Stimulated activated CD4-positive, alpha-beta T cell treated with anti-CD3 and anti-CD28 coated beads, TNF-alpha, amount 100 ng/mL, for 48 hours (primary cell): ENCODE measurements at places on chromosomes 1 and 21.

DNA sequence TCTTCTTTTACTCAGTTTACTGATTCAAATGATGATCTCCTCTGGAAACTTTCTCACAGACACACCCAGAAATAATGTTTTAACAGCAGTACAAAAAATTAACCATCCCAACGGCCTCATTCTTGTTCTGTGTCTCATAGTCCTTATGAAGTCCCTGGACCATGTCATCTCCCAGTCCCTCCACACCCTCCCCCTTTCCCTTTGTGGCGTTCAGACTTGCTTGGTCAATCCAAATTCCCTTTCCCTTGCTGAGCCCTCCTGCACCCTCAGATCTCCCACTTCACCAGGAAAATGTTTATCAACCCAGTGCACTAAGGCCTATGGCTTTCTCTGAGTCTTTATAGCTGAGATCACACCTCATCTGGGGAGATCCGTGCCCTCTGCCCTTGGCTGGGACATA is 85.9 kb downstream of the CENPF start:
- DNase-seq = no peak

DNA sequence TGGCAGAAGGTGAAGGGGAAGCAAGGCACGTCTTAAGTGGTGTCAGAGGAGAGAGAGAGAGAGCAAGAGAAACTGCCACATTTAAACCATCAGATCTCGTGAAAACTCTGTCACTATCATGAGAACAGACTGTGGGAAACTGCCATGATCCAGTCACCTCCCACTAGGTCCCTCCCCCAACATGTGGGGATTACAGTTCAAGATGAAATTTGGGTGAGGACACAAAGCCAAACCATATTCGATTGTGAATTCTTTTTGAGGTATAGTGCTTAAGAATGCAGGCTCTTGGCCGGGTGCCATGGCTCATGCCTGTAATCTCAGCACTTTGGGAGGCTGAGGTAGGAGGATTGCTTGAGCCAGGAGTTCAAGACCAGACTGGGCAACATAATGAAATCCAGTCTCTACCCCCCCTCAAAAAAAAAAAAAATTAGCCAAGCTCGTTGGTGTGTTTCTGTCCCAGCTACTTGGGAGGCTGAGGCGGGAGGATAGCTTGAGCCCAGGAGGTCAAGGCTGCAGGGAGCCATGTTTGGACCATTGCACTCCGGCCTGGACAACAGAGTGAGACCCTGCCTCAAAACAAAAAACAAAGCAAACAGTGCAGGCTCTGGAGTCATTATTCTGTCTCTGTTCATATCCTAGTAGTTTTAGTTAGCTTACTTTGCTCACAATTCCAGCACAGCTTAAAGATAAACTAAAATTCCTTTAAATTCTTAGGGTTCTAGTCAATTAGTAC is 6.0 kb downstream of the ZCCHC17 start:
- DNase-seq = no peak

DNA sequence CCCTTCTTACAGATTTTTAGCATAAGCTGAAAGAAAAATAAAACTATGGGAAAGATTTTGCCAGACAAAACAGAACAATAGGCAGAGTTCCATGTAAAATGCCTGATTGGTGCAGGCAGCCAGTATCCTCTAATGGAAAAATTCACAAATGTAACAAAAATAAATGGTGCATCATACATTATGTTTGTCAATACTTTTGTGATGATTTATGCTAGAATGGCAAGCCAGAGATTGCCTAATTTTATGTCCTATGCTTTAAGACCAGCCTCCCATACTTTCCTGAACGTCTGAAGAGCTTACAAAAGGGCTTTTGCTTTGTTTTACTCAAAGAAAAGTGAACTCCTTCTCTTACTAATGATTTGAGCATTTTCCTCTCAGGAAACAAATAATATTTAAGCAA is 81.5 kb upstream of the KCNJ15 start:
- no peak for DNase-seq

DNA sequence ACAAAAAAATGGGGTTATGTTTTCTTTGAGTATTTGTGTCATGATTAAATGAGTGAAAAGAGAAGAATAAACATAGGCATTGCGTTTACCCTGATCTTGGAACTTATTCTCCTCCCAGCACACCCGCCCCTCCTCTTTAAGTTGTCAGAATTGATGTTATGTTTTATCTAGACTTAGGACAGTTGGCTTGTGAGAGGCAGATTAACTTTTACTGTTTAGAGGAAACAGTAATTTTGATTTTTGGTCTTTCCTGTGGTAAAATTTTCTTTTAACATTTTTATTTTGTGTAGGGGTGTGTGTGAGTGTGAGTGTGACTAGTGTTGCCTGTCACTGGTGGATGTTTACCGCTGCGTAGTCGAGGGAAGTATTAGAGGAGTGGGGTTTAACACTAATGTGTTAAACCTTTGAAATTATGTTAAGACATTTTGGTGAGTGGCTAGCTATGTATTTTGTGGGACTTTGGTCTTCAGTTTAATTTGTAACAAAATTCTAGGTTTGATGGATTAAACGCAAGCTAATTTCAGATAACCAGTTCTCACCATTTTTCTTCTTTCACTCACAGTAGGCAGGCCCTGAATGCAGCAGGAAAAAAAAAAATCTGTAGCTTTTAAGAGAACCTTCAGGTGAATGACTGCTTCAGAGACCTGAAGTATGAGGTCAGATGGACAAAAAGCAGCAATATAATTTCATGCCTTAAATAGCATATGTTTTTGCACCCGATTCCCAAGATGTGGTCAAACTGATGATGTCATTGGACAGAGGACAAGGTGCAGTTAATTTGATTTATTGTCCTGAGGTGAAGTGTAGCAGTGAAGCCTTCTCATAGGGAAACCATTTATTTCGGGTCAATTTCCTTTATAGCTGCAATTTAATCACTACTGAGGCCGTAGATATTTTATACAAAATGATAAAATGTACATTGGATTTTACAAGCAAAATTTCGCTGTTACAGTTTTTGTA is 2.7 kb downstream of the POU2F1 start:
- no peak for DNase-seq

- no peak for DNase-seq
These were observed 75.2 kb upstream of the NEK2 start for GRCh38 chr1:211750599-211750998.

GRCh38 chr1:182786223-182786994 is 3.2 kb upstream of the NPL start:
- peak; percentile 22 for DNase-seq

DNA sequence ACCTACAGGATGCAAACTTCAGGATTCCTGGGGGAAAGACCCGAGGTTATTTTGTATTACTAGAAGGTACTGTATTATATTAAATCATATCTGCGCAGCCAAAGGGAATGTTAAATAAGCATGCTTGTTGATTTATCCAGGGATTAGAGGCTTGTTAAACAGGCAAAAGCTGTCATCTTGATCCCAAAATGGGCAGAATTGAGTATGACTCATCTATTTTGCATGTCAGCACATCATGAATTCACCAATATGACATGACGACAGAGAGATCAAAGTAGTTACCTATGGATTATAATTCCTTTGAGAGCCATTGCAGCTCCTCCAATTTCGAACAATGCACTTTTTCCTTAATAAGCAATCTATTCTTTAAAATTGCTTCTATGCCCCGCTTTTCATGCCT is 66.1 kb downstream of the TBX15 start:
- DNase-seq = no peak

DNA sequence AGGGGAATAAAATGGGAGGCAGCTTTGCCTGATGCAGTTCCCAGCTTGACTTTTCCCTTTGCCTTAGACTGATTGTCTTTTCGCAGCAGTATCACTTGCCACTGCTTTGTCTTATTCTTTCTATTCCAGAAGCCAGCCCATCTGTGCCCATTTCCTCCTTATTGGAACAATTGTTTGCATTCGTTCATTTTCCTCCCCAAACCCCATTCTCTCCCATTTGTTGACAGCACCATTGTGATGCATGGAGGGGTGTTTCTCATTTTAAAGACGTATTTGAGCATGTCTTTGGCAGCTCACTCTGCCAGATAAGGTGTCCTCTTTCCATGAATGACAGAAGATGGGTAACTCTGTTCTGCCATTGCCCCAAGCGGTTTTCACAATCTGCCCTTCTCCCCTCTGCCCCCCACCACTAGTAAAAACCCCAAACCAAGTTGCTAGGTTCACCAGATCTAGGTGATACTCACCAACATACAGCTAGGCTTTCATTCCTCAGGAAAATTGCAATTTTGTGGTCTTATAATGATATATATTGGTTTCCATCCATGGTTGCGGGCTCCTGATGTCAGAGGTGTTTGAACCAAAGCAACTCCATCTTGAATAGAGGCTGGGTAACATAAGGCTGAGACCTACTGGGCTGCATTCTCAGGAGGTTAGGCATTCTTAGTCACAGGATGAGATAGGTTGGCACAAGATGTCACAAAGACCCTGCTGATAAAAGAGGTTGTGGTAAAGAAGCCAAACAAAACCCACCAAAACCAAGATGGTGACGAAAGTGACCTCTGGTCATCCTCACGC is 30.8 kb downstream of the SERBP1 start:
- DNase-seq = no peak

- no peak for DNase-seq
These were observed 9.9 kb downstream of the TOR3A start for GRCh38 chr1:179091691-179092165.

DNA sequence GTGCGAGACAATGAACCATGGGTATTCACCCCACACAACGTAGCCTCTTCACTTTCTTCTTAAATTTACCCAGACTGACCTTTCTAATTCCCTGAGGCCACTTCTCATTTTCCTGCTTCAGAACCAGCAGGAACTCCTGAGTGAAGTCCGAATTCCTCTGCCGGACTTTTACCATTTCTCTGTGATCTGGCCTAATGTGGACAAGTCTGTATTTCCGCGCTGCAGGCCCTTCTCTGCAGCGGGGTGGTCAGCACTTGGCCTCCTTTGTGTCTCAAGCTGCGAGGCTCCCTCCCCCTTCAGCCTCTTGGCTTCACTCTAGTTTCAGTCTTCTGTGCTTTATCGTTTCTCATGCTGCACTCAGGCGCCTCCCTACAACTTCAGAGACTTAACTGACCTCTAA is 9.4 kb upstream of the CTBS start:
- DNase-seq = no peak

GRCh38 chr1:39195166-39196111 is 9.1 kb upstream of the MACF1 start:
- no peak for DNase-seq

DNA sequence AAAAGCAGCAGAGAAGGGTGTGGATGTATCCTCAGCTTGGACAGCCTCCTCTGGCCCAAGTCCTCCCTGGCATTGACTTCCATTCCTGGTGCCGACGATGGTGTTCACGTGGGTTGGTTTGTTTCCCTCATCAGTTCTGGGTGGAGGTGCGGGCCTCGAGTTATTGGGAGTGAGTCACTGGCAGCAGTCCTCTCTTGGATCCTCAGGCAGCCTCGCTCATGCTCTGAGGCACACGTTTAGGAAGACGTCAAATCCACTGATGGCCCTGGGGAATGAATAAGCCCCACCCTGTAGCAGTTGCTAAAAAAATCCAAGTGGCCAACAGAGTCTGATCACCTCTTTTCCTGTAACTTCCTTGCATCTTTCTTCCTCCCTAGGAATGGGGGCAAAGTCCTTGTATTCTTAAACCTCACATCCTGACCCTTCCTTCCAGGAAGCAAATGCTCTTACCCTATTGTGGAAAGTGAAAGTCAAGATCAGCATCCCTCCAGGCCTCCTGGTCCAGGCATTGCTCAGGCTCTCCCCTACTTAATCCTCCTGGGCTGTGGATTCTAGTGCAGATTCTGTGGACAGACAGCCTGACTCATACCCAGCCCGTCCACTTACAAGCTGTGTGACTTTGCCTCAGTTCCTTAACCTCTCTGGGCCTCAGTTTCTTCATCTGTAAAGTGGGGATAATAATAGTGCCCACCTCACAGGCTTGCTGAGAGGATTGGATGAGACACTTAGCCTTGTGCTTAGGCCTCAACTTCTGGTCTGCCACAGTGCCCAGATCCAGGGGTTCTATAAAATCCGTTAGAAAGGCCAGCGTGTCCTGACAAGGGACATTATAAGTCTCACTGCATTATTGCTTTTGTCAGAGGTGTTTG is 111.1 kb downstream of the TLR5 start:
- no peak for DNase-seq

DNA sequence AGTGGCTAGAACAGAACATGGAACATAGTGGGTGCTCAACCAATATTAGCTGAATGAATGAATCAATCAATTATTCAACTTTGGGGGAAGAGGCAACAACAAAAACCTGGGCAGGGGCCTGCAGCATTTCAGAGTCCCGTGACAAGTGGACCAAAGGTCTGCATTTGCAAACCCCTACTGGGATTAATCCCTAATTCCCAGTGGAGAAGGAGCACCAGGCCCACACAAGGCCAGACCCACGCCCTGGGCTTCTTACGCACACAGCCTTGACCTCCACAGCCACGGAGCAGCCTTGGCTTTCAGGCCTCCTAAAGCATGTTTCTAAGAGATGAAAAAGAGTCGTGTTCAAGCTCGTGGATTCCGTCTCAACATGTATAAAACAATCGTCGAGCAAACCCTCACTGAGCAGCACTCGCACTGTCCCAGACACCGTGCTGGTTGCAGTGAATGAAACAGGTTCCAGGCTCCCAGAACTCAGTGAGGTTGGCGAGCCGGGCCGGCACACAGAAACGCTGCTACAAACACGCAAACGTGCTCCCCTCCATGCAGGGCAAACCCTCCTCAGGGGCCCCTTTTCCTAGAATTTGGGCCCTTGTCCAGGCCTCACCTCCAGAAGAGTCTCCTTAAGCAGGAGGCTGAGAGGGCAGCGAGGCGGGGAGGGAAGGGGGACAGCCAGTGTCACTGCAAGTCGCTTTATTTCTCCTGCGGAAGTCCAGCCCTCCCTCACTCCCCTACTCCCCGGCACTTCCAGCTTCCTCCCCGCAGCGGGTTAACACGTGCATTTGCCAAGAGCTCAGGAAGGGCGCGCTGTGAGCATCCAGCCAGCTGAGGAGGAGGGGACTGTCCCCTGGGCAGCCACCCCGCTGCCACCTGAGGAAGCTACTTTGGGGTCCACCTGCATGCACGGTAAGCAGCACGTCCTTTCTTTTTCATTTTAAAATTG is 556.4 kb downstream of the KIF26B start:
- no peak for DNase-seq
